Memory B cell (primary cell): ENCODE measurements at places on chromosomes 11 and 22.

- no peak for DNase-seq
Measured at GRCh38 chr11:86403458-86403857, 28.8 kb downstream of the CCDC81 start.

- no peak for DNase-seq
Measured at GRCh38 chr11:117412653-117413275, 85.1 kb downstream of the CEP164 start.

- no peak for DNase-seq
Measured at GRCh38 chr11:80783561-80783960, 1342.7 kb upstream of the TENM4 start.

- no peak for DNase-seq
Measured at GRCh38 chr11:14026961-14027360, 64.4 kb downstream of the SPON1 start.

DNA sequence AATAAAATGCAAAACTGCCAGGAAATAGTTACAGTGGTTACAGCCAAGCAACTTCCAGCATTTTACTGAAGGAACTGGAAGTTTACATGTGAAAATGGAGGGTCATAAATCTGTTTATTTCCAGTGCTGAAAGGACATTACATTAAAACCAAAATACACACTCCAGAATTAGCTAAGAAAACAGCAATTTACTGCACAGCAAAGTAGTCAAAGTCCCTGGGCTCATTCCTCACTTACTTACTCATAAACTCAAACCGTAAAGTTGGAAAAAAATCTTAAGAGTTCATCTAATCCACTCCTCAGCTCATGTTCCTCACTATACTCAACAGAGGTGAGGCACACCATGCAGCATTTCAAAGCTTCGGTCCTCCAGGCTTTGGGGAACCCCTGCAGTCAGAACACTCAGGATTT lies 17.4 kb downstream of the CTSC start:
- DNase-seq = no peak

DNA sequence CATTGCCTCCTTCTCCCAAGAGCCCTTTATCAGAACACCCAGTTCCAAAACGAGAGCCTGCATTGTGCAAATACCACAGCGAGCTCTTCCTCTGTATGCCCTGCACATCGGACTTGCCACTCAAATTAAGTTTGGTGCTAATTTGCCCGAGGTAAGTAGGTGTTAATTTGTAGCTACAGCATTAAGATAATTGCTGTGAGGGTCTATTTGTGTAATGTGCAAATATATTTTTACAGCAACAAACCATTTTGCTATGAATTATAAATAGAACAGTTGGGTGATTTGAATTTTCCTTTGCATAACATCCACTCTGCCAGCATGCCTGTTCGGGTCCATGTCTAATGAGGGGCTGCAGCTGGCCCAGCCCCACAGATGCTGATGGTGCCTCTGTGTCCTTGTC lies 8.1 kb downstream of the ARHGAP8 start:
- no peak for DNase-seq

DNA sequence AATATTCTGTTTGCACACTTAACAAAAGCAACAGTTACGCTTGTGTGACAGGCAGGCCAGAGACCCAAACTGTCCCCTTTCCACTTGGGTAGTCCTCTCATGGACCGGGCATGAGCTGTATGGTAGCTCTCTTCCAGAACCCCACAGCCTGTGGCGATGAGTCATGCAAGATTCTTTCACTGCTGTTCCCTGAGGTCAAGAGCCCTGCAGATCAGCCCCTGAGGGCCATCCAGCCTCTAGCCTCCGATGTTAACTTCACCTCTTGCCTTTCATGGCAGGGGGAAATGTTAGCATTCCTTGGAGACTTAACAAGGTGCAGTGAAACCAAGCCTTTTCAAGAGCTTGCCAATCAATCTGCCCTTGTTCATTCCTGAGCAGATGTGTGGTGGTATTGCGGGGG lies 63.2 kb upstream of the DEUP1 start:
- no peak for DNase-seq

DNA sequence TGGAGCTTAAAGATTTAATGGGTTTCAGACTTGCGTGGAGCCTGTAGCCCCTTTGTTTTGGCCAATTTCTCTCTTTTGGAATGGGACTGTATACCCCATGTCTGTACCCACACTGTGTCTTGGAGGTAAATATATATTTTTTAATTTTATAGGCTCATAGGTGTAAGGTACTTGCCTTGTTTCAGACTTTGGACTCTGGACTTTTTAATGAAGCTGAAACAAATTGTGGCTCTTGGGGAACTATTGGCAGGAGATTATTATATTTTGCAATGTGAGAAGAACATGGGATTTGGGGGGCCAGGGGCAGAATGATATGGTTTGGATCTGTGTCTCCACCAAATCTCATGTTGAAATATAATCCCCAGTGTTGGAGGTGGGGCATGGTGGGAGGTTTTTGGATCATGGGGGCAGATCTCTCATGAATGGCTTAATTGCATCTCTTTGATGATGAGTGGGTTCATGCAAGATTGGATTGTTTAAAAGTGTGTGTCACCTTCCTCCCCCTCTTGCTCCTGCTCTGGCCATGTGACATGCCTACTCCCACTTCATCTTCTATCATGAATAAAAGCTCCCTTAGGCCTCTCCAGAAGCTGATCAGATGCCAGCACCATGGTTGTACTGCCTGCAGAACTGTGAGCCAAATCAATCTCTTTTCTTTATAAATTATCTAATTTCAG lies 74.1 kb upstream of the ARHGAP20 start:
- DNase-seq = no peak

GRCh38 chr11:113839842-113840241 lies 35.5 kb downstream of the USP28 start:
- peak; percentile 37 for DNase-seq

GRCh38 chr11:16669799-16670415 lies 68.5 kb upstream of the C11orf58 start:
- no peak for DNase-seq

DNA sequence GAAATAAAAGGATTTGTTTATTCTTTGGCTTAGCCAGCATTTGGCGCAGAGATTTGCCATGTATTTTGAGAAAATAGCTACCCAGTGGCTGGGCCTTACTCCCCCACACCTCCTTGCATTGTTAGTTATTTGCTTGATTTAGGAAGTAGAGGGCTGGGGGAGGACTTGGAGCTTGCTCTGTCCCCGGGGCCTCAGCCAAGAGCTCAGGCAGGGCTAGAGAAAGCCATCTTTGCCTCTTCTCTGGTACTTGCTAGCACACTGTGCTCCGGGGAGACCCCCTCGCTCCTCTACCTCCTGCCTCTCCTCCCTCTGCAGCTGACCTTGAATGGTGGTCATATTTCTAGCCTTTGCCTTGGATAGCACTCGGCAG lies 93.0 kb downstream of the SCN3B start:
- no peak for DNase-seq

DNA sequence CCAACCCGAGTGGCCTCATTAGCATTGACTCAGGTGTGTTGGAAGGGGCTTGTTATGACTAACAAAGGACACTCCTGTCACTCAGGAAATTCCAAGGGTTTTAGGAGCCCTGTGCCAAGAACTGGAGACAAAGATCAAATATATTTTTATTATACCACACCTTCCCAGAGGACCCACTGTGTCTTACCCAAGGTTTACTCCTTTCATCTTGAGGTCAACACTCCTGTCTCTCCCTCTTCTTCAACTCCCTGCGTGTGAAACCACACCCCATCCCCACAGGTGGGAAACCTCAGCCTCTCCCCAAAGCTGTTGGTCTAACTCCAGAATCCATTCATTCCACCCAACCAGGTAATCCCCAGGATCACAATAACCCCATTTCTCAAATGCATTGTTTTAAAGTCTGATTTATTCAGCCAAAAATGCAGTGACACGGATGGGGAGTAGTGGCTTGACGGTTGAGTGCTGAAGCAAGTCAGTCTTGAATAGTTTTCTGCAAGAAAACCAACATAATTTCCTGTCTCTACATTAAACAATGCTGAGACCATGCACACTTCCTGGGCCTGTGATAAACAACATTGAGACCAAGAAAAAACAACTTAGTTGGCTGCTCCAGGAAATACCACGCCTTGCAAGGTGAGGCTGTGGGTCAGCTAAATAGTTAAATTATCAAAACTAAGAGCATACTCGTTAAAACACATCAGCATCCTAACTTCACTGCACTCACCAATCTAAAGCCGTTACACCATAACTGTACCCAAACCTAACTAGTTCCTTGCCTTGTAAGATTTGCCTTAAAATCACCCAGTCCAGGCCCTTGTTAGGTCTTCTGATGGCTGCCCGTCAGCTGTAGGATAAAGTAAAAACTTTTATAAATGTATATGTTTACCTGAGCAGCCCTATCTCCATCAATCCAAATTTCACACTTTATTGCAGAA lies 38.5 kb upstream of the SPON1 start:
- no peak for DNase-seq

- DNase-seq = no peak
Measured at GRCh38 chr11:27317751-27318150, 45.3 kb downstream of the CCDC34 start.

DNA sequence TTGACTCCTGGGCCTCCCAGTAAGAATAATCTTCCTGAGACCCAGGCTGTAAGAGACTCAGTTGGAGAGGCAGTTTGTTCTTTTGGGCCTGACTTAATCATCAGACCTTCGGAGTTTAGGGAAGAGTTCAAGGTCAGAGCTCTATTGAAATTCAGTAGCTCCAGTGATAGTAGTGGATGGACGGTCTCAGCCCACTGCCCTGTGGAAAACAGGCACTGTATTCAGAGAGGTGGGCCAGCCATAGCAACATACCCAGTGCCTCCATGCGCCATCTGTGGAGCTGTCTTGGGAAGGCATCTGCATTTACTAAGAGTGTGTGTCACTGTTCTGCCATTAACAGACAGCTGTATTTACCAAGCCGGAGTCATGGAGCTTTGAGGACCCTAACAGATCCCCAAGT lies 2.9 kb downstream of the SMARCB1 start:
- DNase-seq = no peak
